ENCODE measurements at places on chromosomes 7 and 10.

DNA sequence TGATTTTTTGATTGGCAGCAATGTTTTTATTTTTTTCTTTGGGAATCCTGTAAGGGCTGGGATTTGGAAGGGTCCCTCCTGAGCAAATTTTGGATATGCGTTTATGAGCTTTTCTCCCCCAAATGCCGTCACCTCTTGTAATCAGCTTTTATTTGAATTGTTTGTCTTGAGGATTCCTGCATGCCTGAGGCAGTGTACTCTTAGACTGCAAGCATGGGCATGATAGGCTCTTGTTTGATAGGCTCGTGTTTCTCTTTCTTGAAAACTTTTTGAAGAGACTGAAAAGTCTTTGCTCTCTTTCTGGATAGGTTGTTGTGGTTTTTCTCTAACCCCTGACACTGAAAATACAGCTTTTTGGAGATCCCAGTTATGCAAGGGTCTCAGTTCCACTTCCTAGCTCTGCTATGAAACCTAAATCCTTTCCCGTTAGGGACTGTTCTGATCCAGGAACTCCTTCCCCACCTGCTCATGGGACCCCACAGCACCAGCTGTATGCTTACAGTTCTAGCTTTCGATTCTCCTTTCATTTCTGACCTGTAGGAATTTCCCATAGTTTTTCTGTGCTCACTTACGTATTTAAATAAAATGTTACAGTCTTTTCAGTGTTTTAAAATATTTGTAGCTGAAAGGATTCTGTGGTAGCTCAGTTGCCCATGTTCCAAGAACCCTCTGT is 17.2 kb downstream of the TSPAN13 start:
- H3K36me3 ChIP-seq: no peaks in the 10 kb centered on the region
- no peak for DNase-seq
- H3K4me3 ChIP-seq: no peak overlapping the region
- H3K4me1 ChIP-seq: no peaks in the 10 kb centered on the region
- H3K27ac ChIP-seq: no peak overlapping the region

GRCh38 chr7:19574131-19574530 is 134.7 kb downstream of the POLR1F start:
- no peaks in the 10 kb centered on the region for H3K4me1 ChIP-seq
- H3K27ac ChIP-seq: peak overlapping the region; percentile 67
- H3K27me3 ChIP-seq: no peaks in the 10 kb centered on the region

DNA sequence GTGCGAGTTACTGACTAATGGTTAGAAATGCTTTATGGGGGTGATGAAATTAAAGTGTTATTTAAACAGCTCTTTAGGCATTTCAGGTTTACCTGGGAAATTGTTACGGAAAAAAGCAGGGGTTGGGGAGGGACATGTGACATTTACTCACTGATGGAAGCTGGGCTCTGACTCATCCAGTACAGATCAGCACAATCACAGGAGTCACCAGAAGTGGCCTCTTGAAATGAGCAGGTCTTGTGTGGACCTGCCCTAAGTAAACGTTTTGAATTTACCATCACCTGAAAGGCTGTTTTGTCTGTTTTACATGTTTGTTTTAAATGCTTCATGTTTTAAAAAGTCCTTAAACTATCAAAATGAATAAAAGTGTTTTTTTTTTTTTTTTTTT is 2.3 kb downstream of the GLRX3 start:
- no peaks in the 10 kb centered on the region for H3K27me3 ChIP-seq
- no peaks in the 10 kb centered on the region for H3K36me3 ChIP-seq
- peaks cover 6% of the 10 kb centered on the region for H3K4me1 ChIP-seq
- H3K4me3 ChIP-seq: no peak overlapping the region
- H3K27ac ChIP-seq: no peak overlapping the region
- no peak for DNase-seq

- no peaks in the 10 kb centered on the region for H3K36me3 ChIP-seq
- H3K27ac ChIP-seq: no peak overlapping the region
- no peak overlapping the region for H3K4me3 ChIP-seq
- no peak for DNase-seq
- no peaks in the 10 kb centered on the region for H3K4me1 ChIP-seq
These were observed 640.0 kb downstream of the IPMK start for GRCh38 chr10:57627642-57628178.

DNA sequence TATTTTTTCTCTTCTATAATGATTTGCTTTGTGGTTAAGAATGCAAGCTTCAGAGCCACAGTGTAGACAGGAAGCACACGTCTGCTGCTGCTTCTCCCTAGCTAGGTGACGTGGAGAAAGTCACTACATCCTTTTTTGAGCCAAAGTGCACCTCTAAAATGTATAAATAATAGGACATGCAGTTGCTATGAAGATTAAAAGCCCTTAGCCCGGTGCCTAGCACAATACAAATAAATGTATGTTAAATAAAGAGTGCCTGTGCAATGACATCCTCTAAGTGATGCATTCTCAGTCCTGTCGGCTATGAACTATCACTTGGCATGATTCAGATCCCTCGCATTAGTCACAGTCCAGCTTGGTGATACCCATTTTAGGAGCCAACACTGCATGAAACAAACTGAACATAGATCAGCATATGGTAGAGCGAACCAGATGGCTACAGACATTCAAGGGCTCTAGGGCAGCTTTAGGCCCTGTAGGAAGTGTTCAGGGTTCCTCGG is 4.8 kb upstream of the TRDMT1 start:
- no peaks in the 10 kb centered on the region for H3K36me3 ChIP-seq
- peaks cover 6% of the 10 kb centered on the region for H3K4me1 ChIP-seq
- H3K4me3 ChIP-seq: no peak overlapping the region
- no peaks in the 10 kb centered on the region for H3K27me3 ChIP-seq

Data from uterus (tissue), 4 donors.